ENCODE measurements at places on chromosomes 6 and 20.
A peak's percentile ranks its signal among the peaks of the same experiment; 100 is the strongest.

GRCh38 chr20:48333707-48334106 lies 494.1 kb downstream of the PREX1 start:
- DNase-seq, result no peak

GRCh38 chr6:50098641-50098993 lies 48.9 kb upstream of the DEFB112 start:
- DNase-seq, result no peak

DNA sequence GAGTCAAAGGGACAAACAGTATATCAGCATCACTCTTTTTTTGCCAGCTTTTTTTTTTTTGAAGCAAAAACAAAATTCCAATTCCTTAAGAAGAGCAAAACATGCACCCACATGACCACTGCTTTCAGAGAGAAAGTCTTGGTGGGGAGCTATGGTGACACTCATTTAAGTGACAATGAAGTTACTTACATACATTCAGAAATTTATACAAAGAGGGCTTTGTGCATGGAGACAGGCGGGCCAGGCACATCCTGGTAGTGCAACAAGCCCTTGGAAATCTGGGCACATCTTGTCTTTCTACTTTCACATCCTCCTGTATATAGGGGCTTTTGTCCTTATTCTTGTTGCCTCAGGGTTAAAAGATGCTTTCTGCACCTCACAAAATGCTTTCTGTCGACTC lies 55.9 kb downstream of the IL22RA2 start:
- no peak for DNase-seq

- no peak for DNase-seq
These were observed 16.8 kb downstream of the SRSF3 start for GRCh38 chr6:36610956-36611336.

DNA sequence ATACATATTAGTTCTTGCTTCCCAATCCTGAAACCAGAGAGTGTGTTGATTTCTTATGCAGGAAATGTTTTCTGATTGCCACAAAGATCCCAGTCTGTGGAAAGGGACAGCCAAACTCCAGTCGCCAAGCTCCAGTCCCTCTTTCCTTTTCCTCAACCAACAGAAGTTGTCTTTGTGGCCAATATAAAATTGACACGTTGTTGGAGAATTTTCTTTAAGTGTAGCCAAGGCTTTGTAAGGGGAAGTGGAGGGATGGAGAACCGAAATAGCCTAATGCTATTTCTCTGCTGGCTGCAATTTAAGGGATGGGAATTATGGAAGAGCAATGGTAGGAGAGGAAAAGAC lies 5.4 kb downstream of the ADGRB3 start:
- DNase-seq, result no peak

DNA sequence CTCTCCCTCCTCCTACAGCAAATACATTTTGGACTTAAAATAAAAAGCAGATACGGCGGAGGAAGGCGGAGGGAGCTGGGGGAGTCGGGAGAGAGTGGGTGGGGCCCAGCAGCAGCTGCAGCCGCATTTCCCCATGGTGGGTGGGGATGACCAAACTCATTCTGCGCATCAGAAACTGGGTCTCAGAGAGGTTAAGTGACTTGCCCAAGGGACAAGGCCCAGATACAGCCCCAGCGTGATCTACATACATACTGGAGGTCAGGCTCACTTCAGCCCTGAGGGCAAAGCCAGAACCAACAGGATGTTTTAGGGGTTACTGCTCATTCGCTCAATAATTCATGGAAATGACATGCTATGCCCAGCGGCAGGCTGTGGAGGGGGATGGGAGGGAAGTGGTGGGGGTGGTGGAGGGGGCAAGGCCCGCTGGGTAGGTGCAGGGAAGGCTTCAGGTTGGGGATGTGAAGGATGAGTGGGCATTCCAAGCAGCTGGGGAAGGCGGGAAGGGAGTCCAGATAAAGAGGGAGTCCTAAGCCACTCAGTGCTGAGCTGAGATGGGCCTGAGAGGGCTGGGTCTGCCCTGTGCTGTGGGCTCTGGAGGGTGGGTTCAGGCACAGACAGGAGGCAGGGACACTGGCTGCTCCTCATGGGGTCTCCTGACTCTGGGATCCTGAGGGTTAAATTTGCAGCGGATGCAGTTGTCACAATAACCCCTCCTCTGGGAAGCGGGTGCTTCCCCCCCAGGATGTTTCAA lies 31.0 kb downstream of the DLGAP4 start:
- DNase-seq, result no peak

- DNase-seq, result peak; percentile 26
These were observed 144.9 kb downstream of the SOX4 start for GRCh38 chr6:21738180-21739094.

DNA sequence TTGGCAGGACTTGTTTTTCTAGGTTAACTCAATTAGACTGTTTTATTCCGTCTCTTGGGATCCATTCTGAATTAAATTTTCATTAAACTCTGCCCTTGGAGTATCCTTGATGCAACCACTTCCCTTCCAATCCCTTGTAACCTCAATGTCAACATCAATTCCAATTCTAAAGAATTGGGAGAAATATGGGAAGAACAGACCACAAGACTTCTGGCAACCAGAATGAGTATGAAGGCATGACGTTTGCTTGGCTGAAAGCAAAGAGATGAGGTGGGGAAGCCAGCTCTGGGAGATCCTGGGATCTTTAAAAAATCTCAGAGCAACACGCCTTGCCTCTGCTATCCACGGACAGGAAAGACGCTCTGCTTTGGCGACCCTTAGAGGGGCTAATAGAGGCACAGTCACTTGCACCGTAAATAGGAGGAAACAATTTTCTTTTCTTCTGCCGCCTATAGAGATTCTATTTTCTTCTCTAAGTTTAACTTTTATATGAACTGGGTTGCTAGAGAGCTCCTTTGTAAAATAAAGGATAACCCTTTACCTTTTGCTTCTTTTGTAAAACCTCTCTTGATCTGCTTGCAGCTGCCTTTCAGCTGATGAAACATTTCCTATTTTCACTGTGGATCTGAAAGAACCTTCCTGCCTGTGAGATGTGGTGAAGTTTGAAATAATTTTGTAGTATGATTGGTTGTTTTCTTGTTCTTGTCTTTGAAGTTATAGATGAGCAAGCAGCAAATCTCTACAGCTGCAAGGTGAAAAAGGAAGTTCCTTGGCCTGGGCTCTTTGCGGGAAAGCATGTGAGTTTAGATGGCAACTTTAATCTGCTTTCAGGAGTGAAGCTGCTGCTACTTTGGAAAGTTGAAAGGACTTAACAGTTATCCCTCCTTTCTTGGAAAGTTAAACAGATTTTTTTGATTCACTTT lies at the start of gene ASIP:
ASIP (plus strand) TSS at position 731 of the 923 bp plus-strand sequence. CDS start 18,952 bp downstream, outside the sequence.
- DNase-seq, result no peak

DNA sequence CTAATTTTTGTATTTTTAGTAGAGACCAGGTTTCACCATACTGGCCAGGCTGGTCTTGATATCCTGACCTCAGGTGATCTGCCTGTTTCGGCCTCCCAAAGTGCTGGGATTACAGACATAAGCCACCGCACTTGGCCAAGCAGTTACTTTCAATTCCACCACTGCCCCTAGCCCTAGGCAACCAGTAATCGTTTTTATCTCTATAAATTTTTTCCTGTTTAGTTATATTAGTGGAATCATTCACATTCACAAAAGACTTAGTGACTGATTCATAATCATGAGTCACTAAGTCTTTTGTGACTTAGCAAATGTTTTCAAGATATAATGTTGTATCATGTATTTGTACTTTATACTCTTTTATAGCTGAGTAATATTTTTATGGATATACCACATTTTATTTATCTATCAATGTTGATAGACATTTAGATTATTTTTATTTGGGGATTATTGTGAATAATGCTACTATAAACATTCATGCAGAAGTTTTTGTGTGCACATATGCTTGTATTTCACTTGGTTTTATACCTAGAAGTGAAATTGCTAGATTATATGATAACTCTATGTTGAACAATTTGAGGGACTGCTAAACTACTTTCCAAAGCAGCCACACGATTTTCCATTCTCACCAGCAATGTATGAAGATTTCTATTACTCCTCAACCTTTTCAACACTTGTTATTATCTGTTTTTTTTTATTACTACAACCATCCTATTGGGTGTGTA lies 421.4 kb upstream of the ID4 start:
- no peak for DNase-seq

DNA sequence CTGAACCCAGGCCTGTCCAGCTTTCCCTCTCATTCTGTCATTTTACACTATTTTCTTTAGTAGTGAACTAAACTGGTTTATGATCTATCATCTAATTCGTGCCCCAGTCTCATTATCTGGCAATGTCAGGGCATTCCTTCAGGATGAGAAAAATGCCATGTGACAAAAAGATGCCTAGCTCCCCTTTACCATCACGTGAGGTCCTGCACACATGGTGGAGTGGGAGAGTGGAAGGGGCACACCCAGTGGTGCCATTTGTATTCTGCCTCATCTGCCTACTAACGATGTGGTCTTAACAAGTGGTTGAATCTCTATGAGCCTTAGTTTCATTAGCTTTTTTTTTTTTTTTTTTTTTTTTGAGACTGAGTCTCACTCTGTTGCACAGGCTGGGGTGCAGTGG lies 41.2 kb downstream of the CDC5L start:
- DNase-seq, result no peak

DNA sequence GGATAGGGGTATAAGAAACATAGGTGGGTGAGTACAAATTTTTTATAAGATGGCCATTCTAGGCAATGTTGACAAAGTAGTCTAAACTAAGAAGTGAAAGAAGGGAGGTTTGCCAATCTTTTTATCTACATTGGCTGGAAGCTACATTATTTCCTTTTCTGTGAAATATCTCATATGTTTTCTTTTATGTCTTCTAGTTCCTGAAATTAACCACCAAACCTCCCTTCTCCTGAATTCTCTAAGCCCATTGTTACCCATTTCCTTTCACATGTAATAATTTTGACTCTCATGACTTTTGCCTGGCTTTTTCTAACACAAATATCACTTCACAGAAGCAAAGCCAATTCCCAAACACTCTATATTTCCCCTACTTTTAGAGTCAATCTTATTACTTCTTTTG lies 496.2 kb upstream of the JAG1 start:
- no peak for DNase-seq

- DNase-seq, result no peak
These were observed 67.6 kb downstream of the LCA5 start for GRCh38 chr6:79469376-79470246.

DNA sequence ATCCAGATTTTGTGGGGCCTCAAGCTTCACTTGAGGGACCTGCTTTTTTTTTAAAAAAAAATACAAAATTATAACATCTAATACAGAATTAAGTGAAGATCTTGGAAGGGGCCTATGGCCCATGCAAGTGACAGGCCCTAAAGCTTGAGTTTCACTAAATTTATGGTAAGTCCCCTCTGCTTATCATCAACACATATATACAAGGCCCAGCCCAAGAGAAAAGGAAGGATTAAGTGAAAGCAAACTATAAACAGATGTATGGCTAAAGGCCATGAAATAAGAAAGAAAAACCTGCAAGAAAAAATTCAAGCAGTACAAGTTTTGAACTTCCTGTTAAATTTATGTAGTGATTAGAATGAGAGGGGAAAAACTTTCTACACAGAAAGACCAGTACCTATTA lies 86.8 kb downstream of the CDC40 start:
- DNase-seq, result no peak

GRCh38 chr6:69865126-69865525 lies 1.2 kb upstream of the COL19A1 start:
- no peak for DNase-seq

DNA sequence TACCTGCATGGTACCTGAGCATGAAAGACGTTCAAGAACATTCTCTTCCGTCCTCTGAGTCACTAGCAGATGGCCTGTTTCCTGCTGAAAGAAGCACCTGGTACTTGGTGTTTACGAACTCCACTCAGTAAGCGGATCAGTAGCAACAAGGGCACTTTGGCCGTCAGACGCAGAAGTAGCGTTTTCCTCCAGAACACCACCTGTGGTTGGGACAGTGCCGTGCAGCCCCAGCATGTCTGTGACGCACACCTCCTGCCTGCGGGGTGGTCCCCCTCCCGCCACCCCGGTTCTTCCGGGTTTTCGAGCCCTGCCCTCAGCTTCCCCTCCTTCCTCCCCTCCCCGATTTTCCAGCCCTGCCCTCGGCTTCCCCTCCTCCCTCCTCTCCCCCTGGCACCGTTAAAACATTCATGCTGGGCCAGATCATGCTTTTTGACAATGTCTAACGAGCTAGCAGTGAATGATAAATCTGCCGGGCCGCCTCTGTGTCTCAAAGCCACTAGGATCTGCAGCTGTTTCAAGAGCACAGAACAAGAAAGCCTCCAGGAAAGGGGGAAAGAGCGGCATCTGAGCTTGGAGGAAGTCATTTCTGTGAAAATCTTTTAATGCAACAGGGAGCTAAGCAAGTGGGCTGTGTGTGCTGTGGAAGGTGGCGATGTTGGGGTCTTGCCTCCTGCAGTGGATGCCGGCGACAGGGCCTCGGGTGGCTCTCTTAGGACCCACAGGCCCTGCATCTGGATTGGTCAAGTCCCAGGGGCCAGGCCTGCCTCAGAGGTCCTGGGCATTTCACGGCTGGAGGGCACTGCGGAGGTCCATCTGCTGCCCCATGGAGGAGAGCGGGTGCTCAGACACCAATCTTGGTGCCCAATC lies 207.9 kb downstream of the ERMARD start:
- DNase-seq, result peak; percentile 74

- no peak for DNase-seq
These were observed 85.0 kb upstream of the LOC128125822 start for GRCh38 chr6:63487103-63487813.

DNA sequence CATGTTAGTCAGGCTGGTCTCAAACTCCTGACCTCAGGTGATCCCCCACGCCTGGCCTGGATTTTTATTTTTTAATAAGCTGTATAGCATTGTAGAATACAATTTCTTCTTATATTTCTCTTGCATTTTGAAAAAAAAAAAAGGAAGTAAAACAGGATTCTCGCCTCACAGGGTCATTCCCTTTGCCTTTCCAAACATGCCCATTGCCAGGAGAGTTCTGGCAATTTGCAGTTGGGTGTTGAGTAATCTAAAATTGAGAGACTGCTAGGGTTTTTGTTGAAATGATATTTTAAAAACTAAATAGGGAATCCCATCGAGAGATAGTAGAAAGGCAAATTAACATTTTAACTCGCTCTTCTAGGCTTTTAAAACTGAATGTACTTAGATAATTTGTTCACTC lies 196.1 kb downstream of the JARID2 start:
- DNase-seq, result no peak

DNA sequence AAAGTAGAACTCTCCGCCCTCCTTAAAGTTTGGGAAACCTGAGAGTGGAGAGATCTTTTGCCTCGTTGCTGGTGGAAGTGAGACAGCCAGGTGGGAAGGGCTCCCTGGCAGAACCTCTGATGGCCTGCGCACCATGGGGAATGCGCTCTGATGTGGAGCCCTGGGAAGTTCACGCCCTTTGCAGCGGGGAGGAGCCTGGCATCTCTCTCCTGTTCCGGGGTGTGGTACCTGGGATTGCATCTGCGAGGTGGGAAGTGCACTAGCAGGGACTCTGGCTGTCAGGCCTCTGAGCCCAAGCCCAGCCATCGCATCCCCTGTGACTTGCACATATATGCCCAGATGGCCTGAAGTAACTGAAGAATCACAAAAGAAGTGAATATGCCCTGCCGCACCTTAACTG lies 159.8 kb downstream of the AKAP7 start:
- DNase-seq, result no peak

GRCh38 chr6:385614-386013 lies 5.9 kb upstream of the IRF4 start:
- DNase-seq, result no peak

- DNase-seq, result no peak
These were observed 235.3 kb downstream of the BTBD3 start for GRCh38 chr20:12152996-12153395.

Measured in COR-L47 (cell line).